ENCODE measurements at places on chromosomes 3 and 15.

DNA sequence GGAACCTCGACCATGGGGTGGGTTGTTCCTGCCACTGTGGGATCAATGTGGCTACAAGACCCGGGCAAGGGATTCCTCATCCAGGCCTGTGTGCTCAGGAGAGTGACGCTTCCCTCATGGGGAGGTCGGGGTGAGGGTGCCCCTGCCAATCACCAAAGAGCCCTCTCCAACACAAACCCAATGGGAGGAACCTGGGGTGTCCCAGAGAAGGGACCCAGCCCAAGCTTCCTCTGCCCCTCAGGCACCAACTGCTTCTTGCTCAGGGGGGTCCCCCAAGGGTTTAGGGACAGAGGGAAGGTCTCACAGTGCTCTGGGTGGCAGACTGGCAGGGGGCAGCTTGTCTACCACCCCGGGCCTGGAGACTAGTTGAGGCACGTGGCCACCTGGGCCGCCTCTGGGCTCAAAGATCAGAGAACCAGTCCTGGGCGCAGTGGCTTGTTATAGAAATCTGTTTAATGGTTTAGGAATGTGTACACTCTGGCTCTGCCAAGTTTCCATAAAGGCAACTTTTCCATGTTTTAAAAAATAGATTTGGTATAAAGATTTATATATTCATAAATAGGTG, 26.6 kb downstream of the GP9 start:
- no peak for DNase-seq

GRCh38 chr3:58167431-58168351, 43.1 kb downstream of the DNASE1L3 start:
- peak; percentile 69 for DNase-seq

DNA sequence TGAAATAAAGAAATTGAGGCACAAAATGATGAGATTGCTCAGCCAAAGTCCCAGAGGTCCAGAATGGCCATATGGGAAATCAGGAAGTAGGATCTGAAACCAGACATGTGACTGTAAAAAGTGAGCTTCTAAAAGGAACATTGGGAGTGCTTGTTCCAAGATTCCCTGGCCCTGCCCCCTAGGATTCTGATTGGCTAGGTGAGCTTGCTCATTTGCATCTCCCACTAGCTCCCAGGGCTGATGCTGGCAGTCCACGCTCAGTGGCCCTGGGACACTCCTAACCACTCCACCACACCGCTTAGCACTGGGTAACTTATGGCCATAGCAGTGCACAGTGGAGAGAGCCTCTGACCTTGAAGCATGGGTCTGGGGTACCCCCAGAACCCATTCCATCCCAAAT, 326.7 kb downstream of the NTRK3 start:
- no peak for DNase-seq

DNA sequence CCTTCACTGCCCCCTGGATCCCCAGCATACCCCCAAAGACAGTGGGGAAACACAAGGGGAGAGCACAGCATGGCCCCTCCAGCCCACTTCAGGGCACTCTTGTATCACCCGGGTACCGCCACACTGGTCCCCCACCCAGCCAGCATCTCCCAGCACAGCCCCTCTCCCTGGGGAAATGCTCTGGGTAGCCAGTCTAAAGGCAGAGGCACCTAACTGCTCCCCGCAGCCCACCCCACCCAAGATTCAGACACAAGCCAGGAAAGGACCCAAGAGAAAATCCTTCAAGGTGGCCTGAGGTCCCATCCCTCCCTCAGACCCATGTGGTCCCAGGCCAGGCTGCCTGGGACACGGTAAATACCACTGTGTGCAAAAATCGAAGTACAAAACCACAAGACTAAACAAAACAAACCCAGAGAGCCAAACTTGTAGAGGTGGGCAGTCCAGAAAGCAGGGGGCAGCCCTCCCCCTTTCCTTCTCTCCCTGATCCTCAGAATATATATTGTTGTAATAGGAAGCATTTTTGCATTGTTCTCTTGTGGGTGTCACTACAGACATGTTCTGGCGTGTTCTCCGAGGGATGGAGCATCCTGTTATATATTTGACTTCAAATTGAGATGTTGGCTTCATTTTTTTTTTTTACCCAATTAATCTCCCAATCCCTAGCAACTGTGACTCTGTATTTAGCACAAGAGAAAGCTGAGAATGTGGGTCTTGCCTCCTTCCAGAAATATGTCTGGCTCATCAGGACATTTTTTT, 51.7 kb downstream of the GRIP2 start:
- peak; percentile 32 for DNase-seq

- DNase-seq = no peak
These were observed 183.2 kb downstream of the OXSM start for GRCh38 chr3:25973122-25973521.

- DNase-seq = no peak
These were observed 4.5 kb downstream of the POLG start for GRCh38 chr15:89330119-89330518.

GRCh38 chr15:71639471-71639870, 170.9 kb upstream of the NR2E3 start:
- no peak for DNase-seq

DNA sequence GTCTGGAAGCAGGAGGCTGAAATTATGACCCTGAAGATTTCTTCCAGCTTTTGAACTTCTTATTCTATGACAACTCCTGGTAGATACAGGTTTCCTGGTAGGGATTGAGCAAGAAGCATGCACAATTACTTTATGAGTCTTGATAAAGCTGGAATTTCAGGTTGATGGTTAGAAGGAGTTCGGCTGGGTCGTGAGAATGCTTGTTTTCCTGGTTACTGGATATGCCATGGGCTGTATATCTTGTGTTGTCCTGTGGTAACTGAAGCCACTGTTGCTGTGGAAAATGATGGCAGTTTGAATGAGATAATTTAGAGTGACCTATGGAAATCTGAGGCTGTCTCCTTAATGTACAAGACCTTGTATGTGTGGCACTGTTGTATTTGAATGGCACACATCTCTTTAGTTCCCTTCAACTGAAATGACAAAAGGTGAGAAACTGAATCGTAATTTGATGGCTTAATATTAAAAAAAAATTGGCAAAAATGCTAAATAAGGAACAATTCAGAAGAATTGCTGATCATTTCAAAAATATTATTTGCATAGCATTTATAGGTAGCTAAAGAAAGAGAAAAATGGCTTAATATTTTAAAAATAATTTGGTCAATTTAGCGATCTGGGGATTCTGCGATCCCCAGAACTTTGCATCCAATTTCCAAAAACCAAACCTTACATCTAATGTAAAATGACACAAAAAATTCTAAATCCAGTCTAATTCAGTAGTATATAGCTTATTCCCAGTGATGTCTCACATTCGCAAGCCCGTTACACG, 1.1 kb upstream of the UBE2E1 start:
- DNase-seq = no peak

- no peak for DNase-seq
These were observed 130.0 kb downstream of the FRMD4B start for GRCh38 chr3:69255928-69256327.

DNA sequence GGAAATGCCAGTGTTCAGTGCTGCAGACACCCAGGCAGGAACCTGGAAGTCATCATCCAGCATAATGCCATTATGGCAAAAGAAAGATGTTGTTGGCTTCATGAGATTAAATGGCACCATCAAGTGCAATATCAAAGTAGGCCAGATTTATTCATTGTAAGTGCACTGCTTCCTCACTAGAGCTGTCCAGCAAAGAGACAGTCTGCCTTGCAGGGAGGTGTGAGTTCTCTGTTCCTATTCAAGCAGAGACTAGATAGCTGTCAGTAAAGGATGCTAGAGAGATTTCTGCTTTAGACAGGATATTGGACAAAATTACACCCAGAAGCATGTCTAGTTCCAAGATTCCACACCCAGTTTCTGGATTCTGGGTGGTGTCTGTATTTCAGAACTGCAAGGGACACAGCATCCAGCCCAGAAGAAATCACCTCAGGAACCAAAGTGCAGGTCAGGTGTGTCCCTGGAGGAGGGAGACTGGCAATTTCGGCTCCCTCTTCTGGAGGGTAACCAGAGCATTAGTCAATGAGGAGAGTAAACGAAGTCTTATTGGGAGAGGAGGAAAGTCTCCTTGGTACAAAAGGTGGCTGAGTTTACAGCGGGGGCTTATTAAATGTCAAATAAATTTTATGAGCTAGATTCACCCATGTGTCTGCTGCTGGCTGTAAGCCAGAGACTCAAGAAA, 377.3 kb downstream of the EPHB1 start:
- DNase-seq = no peak

DNA sequence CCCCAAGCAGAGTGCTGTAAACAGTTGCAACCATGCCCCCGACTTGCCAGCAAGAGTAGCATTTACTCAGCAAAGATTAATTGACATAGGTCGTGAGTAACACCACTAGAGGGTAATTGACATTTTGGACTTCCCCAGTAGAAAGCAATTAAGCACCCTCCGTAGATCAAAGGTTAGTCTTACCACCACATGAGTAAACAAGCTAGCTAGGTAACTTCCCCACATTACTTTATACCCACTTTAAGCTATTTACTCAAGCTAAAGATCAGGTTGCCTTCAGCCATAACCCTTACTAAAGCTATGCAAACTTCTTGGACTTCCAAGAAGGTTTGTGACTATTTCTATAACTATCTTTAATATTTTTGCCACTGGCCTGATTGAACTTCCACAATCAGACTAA, 1072.7 kb downstream of the OTOL1 start:
- no peak for DNase-seq

GRCh38 chr3:127365163-127365798, 77.4 kb upstream of the PRR20G start:
- no peak for DNase-seq

GRCh38 chr3:66463730-66464511, 36.9 kb downstream of the LRIG1 start:
- DNase-seq = no peak

DNA sequence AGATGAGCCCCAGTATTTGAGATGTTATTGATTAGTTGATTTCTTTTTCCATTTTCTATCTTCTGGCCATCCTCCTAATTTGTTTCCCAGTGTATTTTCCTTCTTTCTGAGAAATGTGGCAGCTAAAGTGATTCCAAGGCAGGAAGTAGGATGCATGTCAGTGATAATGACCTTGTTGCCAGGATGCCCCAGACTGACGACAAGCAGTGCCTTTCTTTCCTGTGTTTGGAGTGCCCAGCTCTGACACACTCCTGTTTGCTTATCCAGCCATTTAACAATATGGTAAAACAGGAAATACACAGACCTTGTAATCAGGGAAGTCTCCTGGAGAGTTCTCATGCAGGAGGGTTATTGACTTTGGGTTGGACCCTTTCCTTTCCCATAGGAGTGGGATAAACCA, 20.4 kb downstream of the TMOD2 start:
- DNase-seq = no peak

- no peak for DNase-seq
These were observed 109.2 kb downstream of the TMEM266 start for GRCh38 chr15:76169018-76169417.

DNA sequence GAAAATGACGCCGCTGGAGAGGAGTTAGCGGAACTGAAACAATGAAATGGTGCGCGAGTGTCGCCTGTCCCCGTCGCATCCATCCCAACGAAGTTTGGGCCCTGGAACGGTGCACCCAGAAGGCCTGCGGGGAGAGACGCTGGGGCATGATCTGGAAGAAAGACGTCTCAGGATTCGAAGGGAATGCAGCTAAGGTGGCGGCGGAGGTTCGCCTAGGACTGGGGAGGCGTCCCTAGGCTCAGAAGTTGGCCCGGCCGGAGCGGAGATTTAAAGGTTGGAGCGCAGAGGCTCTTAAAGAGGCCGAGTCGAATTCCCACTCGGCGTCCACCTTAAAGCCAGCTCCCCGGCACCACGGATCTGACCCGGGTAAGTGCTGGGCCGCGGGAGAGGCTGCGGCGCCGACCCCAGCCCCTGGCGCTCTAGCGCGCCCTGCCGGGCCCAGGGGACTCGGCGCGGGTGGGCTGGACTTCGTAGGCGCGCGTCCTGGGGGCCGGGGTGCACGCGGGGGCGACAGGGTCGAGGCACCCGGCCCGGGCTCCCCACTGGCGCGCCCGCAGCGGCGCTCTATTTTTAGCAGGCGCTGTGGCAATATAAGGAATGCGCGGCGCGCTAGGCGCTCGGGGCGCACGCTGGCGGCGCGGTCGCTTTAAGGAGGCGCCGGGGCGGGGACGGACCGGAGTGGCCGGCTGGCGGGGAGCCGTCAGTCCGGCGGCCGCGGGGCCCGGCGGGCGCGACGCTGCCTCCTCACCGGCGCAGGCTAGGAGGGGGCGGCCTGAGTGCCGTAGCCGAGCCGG, at the start of gene MRAS:
TSS of gene MRAS (plus strand) at position 620 of the 794 bp plus-strand sequence. CDS start 24,305 bp downstream, outside the sequence.
- DNase-seq = peak; percentile 87

DNA sequence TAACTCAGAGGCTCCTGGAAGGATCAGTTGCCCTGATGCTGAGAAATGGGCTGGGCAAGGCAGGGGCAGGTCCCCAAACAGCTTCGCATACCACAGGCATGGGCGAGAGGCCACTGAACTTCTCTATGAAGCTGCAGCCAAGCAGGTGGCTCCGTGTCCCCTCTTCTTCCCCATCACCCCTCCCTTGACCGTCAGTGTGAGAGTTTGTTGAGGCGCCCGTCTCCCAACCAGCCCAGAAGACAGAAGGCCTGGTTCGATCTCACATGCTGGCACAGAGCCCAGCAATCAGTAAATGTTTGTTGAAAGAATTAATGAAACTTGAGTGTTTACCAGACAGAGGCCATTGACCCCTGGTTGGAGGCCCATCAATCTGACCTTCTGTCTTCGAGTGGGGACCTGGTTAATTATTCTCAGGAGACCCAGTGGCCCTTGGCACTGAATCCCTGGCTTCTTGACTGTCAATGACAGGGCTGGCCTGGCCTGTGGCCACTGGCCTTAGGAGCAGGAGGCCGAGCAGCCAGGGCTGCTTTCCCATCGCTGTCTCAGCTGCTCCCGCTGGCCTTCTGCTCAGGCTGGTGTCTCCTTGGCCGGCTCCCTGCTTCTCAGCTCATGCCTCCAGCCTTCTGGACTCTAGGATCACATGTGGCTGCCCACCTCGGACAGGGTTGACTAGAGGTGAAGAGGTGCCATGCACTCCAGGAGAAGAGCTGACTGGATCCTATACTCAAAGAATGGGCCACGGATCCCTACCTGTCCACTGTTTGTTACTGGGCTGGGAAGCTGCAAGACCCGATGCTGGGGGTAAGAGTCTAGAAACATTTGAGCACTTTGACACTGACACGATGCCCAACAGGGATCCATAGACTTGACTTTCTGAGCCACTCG, 113.4 kb downstream of the ASB7 start:
- DNase-seq = peak; percentile 76

DNA sequence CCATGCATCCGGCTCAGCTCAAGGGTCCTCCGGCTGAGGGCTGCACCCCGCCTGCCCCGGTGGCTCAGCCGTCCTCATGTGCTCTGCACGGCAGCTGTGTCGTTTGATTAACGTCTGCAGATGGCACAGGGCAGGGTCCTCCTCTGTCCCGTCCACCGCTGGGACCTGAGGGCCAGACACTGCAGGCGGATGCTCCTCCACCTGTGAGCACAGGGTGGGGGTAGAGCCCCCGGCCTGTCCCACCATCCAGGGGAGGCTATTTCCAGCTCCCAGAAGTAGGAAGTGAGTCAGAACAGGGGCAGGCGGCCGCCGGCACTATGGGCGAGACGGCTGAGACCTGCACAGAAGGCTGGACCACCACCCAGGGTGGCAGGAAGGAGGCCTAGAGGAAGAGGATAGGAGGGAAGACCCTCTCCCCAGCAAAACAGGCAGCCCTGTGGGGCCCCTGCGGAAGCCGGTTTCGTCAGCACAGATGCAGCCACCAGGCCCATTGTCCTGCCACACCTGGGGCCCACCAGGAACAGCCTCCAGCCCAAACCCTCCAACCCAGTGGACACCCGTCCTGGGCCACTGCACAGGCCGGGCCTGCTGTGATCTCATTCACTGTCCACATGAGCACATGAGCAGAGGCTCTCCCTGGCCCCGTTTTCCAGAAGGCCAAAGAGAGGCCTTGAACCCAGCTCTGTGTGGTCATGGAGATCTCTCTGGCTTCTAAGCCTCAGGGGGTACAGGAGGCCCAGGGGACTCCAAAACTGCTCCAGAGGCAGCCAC, 12.6 kb upstream of the PLXND1 start:
- DNase-seq = peak; percentile 49

All from lower lobe of right lung (tissue), 2 donors.